Subcutaneous preadipocyte (primary cell): ENCODE measurements at places on chromosomes 16 and 17. TPM values are rescaled to one million over a fixed set of nuclear protein-coding genes. Genes with fewer than 3 reads are reported as not detected.

ZACN gene
- not detected in 2 replicates for total RNA-seq

PRKCB gene
- under 0.01 TPM in 1 of 2 replicates, not detected in the other for total RNA-seq

MPG gene
- total RNA-seq, result 232 and 246 TPM in 2 replicates

ATP1B2 gene
- total RNA-seq, result not detected in 2 replicates

TMEM114 gene
- not detected in 2 replicates for total RNA-seq

KRTAP4-9 gene
- not detected in 2 replicates for total RNA-seq

CHRNE gene
- total RNA-seq, result 0.37 TPM in 1 of 2 replicates, not detected in the other
